ENCODE measurements at places on chromosomes 3 and 15. TPM values are rescaled to one million over a fixed set of nuclear protein-coding genes. Genes with fewer than 3 reads are reported as not detected.

DNA sequence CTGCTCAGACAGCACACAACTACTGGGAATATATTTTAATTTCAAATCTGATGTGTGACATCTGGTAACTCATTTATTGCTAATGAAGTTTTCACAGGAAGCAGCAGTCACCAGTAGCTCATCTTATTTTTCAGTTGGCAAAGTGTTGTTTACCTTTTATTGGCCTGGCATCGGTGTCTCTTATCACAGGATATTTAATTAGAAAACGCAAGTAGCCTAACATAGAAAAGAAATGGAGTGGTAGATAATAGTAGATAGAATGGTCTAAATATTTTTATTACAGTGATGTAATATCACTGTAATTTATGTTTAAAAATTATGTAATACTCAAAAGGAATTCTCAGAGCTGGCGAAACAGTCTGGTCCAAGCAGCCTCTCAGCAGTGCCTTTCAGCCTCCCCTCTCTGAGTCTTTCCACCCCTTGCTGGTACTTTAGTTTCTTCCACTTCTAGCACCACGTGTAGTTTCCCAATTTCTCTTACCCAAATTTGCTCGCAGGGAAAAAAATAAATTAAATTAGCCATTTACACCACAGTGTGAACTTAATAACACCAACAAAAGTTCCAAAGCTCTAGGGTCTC lies 31.9 kb downstream of the AGTR1 start:
- no peak for DNase-seq

DNA sequence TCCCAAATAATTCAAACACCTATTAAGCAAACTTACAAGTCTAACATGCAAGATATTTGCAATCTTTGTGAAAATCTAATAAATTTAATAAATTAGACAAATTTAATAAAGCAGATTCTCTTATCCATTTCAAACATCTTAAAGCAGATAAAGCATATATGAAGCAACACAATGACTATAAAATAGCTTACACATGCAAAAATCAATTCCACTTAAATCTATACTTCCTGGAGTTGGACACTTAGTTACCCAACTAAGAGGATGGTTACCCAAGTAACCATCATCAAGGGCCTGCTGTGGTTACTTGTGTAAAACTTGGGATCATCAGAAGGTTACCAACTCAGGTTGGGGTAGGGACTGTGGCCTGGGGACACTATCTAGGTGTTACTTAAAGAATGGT lies 206.8 kb downstream of the CD47 start:
- DNase-seq, result no peak

DNA sequence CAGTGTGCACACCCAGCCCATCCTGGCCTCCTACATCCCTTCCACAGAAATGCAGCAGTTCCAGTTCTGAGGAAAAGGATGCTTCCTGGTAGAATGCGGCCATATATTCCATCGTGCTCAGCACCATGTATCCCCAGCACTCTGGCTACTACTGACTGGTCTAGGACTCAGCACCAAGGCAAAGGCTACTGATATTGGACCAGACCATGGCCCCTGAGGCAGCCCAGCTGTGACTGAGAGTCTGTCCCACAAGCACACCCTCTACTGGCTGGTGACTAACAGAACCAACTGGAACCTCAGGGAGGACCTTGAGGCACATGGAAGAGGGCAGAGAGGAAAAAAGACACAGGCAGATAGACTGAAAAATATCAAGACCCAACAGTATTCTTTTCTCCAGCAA lies 30.0 kb downstream of the TARS3 start:
- peak; percentile 6 for DNase-seq

Gene ACP3
- not detected for total RNA-seq

DNA sequence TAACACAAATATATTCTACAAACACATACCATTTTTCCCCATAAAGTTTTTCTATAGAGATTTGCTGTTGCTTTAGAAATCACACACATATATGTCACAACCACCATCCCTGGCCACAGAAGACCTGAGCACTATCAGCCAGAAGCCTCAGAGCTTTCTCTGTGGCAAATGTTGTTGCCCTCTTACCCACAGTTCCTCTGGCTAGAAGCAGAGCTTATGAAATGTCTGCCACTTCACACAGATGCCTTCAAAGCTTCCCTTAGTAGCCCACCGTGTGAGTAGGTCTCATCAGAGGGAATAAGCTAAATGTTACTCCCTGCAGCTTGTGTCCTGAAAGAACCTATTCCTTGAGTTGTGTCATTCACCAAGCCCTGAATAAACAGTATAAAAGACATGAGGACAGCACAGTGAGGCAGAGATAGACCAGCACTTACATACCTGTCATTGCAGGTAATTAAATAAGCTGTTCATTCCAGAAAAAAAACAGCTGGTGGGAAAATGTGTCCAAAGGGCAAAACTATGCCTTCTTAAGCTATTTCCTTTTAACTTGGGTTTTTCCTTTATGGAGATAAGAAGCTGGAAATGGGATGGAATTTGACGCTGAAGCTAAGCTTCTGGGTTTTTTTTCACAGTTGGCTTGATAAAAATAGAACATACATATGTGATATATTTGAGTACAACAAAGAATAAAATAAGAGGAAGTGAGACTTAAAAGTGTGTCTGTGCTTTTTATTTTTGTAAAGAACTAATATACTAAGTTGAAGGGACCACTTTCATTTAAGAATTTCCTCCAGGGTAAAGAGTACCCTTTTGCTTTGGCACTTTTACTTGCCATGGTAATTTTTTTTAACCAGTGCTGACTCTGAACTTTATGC lies 391.4 kb downstream of the KCNH8 start:
- no peak for DNase-seq

Gene CPN2
- not detected for total RNA-seq

DNA sequence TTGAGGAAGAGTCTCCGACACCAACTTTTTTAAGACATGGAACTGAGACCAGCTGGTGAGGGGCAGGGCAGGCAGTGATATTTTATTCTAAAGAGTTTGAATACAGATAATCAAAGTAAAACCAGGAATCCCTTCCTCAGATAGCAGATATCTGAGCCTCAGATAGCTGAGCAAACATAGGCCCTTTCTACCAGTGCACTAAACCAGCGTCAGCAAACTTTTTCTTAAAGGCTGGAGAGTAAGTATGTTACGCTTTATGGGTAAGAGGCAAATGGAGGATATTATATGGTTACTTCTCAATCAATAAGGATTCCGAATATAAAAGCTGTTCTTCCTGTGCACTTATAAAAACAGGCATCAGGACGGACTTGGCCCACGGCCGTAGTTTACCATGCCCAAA lies 73.9 kb downstream of the WNT5A start:
- DNase-seq, result no peak
